ENCODE measurements at places on chromosomes 4 and X. TPM values are rescaled to one million over a fixed set of nuclear protein-coding genes. Genes with fewer than 3 reads are reported as not detected.

DNA sequence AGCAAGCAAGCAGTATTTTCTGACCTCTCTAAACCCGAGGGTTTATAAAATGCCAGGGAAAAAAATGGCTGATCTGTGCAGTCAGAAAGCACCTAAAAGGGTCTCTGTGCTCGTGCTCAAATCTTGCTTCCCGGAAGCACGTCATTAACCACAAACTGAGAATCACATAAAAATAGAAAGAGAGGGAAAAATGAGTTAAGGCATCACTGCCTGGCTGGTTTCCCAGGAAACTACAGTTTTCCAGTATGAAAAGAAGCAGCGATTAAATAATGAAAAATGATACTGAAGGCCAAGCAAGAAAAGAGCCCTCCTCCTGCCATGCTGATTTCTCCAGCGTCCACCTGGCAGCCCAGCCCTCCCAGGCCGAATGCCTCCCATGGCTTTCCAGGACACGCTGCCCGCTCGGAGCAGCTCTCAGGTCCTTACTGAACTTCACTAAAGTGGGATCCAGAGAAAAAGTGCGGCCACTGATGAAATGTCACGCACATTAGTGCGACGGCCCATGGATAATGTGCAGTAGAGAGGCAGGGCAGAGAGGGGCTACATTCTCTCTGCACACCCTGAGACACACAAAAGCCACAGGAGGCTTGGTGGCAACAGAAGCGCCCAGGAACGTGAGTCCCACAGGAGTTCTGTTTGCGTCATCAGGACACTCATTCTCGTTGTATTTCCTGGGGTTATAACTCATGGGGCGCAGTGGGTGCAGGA, 80.4 kb downstream of the WFS1 start:
- no peak overlapping the region for H3K4me3 ChIP-seq
- DNase-seq, result no peak
- H3K27me3 ChIP-seq, result no peaks in the 10 kb centered on the region
- H3K4me1 ChIP-seq, result no peaks in the 10 kb centered on the region
- H3K27ac ChIP-seq, result no peak overlapping the region

TCEAL6 gene
- total RNA-seq, result 1.8 TPM

AIFM1 gene
- total RNA-seq, result 19.8 TPM

DNA sequence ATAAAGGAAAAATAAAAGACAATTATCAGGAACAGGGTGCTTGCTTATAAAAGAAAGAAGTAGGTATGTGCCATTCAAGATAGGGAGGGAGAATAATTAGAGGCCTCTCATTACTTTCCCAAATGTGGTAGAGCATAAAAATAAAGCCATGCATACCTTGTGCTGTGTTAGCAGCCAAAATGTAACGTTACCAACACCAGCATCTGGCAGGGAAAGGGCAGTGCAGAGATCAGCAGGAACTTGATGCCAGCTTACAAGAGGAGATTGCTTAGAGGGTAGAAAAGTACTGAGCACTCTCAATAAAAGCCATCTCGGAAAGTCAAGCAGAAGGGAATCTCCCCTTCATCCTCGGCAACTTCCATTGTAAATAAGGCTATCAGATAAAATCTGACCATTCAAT, 195.6 kb downstream of the RASL11B start:
- H3K4me1 ChIP-seq, result no peaks in the 10 kb centered on the region
- no peaks in the 10 kb centered on the region for H3K27me3 ChIP-seq
- no peak for DNase-seq
- H3K36me3 ChIP-seq, result no peaks in the 10 kb centered on the region
- no peak overlapping the region for H3K27ac ChIP-seq

GRCh38 chr4:77566148-77566547, 39.5 kb upstream of the CXCL13 start:
- no peak overlapping the region for H3K4me3 ChIP-seq
- H3K27me3 ChIP-seq, result no peaks in the 10 kb centered on the region
- no peak overlapping the region for H3K27ac ChIP-seq
- DNase-seq, result no peak

DNA sequence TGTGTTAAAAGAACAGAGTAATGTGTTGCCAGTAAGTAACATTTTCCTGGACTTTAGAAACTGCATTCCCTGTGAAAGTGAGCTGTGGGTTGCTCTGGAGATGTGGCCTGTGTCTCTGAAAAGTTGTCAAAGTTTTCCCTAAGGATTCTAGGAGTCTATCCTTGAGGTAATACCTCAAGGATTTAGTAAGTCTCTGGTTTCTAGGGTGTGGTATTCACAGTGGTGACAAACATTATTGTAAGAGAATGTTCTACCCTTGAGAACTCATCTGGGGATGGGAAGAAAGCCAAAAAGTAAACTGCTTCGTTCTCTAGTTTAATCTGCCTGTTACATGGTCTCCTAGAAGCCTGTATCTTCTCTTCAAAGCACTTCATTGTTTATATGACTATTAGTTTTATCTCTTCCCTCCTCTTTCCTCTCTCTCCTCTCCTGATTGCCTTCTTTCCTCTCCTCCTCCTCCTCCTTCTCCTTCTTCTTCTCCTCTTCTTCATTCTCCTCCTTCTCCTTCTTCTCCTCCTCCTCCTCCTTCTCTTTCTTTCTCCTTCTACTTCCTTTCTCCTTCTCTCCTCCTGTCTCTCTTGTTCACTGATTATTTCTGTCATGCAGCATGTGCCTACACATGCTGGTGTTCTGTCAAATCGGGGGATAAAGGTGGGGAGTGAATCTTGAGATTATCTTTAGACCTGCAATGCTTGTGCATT, 321.3 kb downstream of the PTTG2 start:
- peak overlapping the region; percentile 59 for H3K27ac ChIP-seq
- DNase-seq, result no peak
- H3K4me1 ChIP-seq, result peaks cover 21% of the 10 kb centered on the region
- H3K4me3 ChIP-seq, result no peak overlapping the region

Data from sigmoid colon (tissue), 7 donors.